ENCODE measurements at places on chromosomes 12 and 14.

DNA sequence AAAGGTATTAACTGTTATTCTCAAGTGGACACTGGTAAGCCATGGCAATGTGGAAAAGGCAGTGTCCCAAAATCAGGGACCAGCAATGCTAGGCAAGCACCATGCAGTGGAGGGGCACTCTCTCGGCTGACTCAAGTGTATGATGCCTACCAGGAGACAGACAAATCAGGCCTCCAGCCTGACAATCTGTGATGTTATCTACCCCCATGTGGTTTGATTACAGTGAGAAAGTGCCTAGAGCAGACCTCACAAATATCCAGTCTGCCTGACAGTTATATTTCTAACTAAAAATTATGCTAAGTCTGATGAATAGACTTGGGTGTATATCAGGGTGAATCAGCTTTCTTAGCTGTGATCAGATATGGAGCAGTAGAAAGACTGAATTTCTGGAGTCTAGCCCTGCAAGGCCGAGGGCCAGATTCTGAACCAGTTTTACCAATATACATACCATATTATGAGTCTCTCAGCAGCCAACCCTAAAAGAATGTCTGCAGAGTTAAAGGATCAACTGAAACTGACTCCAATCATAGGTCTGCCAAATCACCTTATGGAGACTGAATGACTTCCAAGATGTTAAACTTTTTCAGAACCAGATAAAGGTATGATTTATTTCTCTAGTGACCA, 3.2 kb downstream of the PLBD1 start:
- DNase-seq: no peak

DNA sequence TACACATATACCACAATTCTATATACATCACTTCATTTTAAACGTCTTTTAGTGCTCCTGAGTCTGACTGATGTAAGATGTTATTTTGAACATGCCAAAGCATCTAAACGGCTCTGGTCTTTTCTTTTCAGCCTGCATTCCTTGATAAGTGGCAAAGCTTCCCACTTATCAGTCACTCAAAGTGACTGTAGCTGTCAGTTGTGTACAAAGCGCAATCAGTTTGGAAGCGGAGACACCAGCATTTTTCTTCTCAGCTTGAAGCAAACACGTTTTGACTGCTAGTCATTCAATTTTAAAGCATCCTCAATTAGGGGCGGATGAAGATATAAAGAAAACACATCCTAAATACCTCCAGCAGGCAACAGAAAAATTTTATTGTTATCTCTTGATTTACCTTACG, 226.8 kb downstream of the SOX5 start:
- no peak for DNase-seq

- no peak for DNase-seq
Measured at GRCh38 chr12:54479421-54479820, 6.0 kb upstream of the GTSF1 start.

DNA sequence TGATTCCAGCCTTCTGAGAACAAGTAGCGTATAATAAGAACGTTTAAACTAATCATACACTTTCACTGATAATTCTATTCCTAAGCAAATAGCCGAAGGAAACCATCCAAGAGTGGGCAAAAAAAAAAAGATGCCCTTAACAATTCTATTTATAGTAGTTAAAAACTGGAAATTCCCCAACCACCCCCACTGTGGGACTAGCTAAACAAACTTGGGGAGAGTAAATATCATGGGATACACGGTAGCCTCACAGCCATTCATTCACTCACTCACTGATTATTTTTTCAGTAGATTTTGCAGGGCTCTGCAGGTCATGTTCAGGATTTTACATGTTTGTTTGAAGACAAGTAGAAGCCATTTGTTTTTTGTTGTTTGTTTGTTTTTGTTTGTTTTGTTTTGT, 197.0 kb downstream of the ETV6 start:
- DNase-seq: no peak

DNA sequence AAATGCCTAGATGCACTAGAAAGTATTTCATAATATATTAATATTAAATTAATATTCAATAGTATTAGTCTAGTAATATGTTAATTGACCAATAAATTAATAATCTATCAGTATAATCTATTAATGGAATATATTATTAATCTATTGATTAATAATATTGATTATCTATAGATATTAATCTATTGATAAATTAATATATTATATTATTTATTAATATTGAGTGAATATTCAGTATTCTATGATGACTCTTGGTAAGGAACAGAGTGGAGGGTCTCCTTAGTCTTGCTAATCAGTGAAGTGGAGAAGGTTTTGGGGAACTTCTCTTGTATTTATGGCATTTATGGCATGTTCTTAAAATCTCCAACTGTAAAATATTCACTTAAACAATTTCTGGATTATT, 679.3 kb upstream of the FLRT2 start:
- DNase-seq: no peak

DNA sequence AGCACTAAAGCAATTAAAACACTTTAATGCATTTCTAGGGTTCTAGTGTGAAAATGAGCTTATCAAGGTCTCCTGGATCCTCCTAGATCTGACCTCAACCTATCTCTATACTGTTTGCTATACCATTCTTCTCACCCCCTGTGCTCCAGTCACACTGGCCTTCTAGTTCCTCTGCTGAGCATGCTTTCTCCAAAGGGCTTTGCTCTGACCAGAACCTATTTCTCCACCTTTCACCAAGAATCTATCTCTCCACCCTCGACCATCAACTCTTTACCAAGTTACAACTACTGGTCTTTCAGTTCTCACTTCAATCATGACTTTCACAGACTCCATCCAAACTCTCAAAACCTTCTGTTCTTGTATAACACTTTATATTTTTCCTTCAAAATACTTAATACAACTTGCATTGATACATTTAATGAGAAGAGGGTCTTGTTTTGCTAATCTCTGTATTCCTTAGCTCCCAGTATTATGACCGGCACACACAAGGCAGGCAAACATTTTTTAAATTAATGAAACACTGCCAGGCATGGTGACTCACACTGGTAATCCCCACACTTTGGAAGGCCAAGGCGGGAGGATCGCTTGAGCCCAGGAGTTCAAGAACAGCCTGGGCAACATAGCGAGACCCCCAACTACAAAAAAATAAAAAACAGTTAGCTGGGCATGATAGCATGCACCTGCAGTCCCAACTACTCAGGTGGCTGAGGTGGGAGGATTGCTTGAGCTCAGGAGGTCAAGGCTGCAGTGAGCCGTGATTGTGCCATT, 22.8 kb downstream of the PPP1R12A start:
- DNase-seq: no peak

- DNase-seq: no peak
Measured at GRCh38 chr14:95609398-95609990, 74.6 kb downstream of the GLRX5 start.

- DNase-seq: no peak
Measured at GRCh38 chr12:51156245-51156765, 16.6 kb downstream of the TFCP2 start.

GRCh38 chr12:57515934-57516541, 4.3 kb downstream of the DDIT3 start:
- DNase-seq: no peak

DNA sequence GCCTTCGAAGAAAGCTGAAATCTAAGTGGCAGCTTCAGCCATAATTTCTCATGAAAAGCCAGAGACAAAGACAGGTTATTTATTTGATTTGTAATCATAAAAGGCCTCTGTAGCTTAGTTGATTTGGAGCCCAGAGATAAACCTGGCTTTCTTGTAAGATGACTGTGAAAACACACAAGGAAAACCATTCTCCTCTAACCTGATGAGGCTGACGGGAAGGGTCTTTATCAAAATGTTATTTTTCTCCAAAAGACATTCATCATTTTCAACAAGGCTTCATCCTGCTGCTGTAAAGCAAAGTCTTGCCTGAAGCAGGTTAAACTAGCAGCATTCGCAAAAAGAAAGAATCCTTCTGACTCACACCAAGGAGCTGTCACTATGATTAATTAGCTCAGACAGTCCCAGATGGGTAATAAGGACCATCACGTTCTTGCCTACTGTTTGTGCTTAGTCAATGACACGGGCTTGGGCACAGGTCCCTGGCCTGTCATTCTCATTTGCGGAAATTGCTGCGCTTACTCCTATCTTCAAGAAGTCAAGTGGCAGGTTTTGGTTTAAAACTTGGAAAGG, 286.6 kb downstream of the C12orf75 start:
- DNase-seq: no peak

DNA sequence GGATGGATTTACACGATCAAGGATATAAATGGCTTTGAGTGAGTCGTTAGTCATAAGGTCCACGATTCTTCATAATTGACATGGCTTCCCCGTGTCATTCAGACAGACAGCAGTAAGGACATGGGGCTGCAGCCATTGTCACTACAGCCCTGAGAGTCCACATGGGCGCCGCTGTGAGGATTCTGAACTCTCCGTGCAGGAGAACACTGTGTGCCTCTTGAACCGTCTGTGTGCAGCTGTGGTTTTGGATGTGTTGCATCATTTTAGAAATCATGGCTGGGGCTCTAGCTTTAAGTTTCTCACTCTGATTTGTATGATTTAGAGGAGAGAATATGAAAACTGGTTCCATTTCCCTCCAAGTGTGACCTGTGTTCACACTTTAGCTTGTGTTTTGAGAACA, 47.2 kb downstream of the NPAS3 start:
- no peak for DNase-seq

- DNase-seq: no peak
Measured at GRCh38 chr14:90721619-90722305, 94.5 kb downstream of the TTC7B start.

GRCh38 chr12:16685107-16685506, 79.1 kb upstream of the LMO3 start:
- no peak for DNase-seq

DNA sequence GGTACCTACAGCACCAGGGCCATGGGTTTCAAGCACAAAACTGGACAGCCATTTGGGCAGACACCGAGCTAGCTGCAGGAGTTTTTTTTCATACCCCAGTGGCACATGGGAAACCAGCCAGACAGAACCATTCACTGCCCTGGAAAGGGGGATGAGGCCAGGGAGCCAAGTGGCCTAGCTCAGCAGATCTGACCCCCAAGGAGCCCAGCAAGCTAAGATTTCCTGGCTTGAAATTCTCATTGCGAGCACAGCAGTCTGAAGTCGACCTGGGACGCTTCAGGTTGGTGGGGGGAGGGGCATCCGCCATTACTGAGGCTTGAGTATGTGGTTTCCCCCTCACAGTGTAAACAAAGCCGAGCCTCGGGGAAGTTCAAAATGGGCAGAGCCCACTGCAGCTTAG, 81.2 kb upstream of the CCDC175 start:
- no peak for DNase-seq

GRCh38 chr12:57213763-57214397, 2.7 kb upstream of the NXPH4 start:
- DNase-seq: no peak

GRCh38 chr14:28999656-29000055, 233.1 kb downstream of the FOXG1 start:
- DNase-seq: no peak

- no peak for DNase-seq
Measured at GRCh38 chr12:508145-508544, 48.4 kb downstream of the B4GALNT3 start.

DNA sequence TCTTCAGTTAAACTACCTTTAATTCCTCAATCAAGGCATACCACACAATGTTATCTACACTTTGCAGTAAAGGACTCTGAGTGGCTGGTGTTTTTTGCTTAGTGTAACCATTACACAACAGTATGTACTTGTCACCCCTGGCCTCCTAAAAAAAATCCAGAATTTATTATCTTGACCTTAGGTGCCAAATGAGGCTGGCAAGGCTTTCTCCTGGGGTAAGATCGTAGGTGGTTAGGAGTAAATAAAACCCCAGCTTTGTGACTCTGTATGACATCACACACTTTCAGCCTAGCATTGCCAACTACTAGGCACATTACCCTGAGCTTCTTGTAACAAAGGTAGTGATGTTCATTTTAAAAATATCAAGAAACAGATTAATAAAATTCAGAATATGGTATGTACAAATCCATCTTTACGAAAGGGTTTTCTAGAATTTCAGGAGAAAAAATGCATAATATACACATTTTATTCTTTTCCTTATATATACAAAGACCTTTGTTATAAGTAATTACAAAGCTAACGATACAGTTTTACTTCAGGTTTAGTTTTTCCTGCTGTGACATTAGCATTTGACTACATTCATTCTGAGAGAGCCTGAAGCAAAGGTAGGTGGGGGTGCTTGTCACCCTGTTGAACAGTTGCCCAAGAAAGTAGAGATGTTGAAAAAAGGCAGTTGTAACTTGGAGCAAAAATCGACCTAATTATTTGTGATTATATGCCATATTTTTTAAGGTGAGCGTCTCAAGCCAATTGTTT, 13.5 kb downstream of the TCL1A start:
- no peak for DNase-seq

- DNase-seq: no peak
Measured at GRCh38 chr12:19597167-19598026, 158.1 kb downstream of the AEBP2 start.

GRCh38 chr14:101469382-101470247, 91.7 kb upstream of the DIO3 start:
- no peak for DNase-seq

- no peak for DNase-seq
Measured at GRCh38 chr14:105919458-105920150, 393.2 kb downstream of the TMEM121 start.

DNA sequence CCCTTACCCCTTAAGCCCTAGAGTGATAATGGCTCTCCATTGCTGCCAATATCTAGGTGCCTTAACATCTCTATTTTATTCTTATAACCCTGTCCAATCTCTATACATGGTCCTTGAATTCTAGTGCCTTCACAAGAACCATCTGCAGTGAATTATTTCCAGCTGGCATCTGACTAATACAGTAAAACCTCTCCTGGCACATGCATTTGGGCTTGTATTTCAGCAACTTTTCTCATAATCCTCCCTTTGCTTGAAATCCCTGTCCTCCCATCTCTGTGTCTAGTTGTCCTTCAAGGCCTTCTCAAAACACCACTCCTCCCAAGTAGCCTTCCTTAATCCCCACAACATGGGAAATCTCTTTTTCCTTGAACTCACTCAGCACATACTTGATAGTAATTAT, 14.2 kb upstream of the HMGA2 start:
- DNase-seq: no peak

DNA sequence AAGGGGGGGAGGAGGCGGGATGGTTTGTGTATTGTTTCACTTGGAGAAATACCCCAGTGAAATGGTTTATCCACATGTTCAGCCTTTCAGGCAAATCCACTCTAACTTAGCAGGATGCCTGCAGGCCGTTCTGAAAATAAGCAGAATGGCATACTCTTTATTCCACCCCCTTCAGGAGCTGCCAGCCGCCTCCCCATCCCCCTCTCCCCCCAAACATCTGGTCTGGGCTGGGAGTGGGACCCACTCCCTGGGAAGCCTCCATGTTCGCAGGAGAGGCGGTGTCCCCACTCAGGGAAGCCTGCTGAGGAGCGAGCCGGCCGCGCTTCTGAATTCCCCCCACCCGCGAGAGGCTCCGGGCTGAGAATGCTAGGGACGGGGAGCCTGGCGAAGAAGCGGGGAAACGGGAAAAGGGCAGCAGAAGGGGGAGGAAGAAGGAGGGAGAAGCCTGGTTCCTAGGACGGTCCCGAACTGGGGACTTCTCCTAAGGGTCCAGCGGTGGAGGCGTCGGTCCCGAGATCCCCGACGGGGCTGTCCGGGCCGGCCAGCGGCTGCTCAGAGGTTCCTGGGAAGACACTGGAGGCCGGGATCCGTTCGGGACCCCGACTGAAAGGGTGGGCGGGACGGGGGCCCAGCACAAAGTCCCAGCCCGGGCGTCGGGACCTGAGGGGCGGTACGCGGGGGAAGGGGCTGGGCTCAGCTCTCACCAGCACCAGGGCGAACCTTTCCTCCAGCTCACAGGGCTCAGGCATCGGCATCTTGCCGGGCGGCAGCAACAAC, 666 bp downstream of the FMNL3 start:
- DNase-seq: no peak

All from activated T-helper 1 cell treated with anti-CD3 and anti-CD28 coated beads, Interleukin-2, amount 50 U/mL, for 16 hours (primary cell).